ENCODE measurements at places on chromosomes 1 and 21. TPM values are rescaled to one million over a fixed set of nuclear protein-coding genes. Genes with fewer than 3 reads are reported as not detected.

The BEST4 gene
- total RNA-seq: 0.25 TPM

The TRIM67 gene
- total RNA-seq: 0.63 TPM

- DNase-seq: no peak
Observed at GRCh38 chr1:53662951-53663350, 76.0 kb downstream of the GLIS1 start.

DNA sequence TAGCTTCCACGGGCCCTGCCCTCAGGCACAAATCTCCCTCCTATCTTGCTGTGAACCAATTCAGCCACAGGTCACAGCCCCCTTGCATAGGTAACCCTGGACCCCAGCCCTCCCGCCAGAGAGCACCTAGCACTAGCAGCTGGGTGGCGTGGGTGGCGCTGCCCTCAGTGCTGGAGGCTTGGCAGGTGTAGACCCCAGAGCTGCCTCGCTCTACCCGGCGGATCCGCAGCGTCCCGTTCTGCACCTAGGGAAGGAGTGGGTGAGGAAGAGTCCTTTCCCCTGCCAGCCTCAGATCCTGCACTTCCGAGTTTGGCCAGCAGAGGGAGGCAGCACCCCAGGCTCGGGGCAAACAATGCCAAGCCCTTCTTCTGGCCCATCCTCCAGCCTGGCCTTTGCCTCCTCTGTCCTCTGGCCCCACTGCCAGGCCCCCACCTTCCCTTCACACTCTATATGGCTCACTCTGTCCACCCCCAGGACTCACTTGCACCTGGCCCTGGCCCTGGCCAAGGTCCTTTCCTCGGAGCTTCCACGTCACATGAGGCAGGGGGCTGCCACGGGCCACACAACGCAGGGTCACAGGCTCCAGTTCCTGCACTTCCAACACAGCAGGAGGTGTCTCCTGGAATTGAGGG, 9.0 kb downstream of the IGSF9 start:
- no peak for DNase-seq

GRCh38 chr1:223478606-223479005, 85.4 kb downstream of the CCDC185 start:
- no peak for DNase-seq

DNA sequence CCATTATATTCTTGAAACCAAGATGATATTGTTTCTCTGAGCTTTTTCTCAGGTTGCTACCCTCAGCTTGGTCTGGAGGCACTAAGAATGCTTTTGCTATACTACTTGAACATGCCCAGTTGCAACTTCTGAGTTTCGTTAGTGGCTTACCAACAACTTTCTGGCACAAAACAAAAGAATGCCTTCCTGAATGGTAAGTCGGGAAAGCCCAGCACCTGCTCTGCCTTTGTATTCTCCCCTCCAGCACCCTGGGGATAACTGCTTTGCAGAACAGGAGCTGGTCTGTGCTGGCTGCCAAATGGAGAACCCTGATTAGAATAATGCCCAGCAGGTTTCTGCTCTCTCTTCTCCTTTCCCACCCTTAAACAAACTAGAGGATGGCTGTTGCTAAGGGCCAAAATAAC, 149.3 kb downstream of the TGFB2 start:
- DNase-seq: no peak

DNA sequence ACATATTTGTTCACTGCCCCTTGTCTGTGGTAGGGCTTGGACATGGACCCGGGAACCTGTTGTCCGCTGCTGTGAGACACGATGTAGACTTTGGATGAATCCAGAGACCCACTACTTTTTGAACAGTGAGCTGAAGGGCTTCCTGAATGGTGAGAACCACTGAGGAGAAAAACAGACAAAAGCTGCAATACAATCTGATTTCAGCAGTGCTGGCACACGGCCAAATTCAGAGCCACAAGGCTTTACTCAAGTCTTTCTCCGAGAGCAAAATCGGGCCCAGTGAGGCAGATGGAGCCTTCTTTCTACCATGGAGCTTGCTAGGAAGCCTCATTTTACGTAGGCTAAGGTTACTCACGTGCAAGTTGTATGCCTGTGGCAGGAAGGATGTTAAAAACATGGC, 197.6 kb downstream of the SIPA1L2 start:
- no peak for DNase-seq
